ENCODE measurements at places on chromosomes 13 and 19. TPM values are rescaled to one million over a fixed set of nuclear protein-coding genes. Genes with fewer than 3 reads are reported as not detected.

The PLPP2 gene
- total RNA-seq: 13.9 TPM

The OLFM4 gene
- not detected for total RNA-seq

The LILRA6 gene
- total RNA-seq: not detected

The RETN gene
- not detected for total RNA-seq

The TNFSF9 gene
- 12.1 TPM for total RNA-seq

The ZNF723 gene
- not detected for total RNA-seq

The FFAR1 gene
- not detected for total RNA-seq

The CPAMD8 gene
- total RNA-seq: 4.4 TPM

The ZNF729 gene
- total RNA-seq: not detected

- DNase-seq: no peak
Measured at GRCh38 chr19:57789288-57789687, 19.8 kb downstream of the ZNF586 start.

- DNase-seq: peak; percentile 44
Measured at GRCh38 chr19:49896863-49897621, at the start of gene IL4I1. Gene IL4I1 (minus strand): TSS chr19:49896887. CDS start chr19:49896160, 727 bp downstream.

DNA sequence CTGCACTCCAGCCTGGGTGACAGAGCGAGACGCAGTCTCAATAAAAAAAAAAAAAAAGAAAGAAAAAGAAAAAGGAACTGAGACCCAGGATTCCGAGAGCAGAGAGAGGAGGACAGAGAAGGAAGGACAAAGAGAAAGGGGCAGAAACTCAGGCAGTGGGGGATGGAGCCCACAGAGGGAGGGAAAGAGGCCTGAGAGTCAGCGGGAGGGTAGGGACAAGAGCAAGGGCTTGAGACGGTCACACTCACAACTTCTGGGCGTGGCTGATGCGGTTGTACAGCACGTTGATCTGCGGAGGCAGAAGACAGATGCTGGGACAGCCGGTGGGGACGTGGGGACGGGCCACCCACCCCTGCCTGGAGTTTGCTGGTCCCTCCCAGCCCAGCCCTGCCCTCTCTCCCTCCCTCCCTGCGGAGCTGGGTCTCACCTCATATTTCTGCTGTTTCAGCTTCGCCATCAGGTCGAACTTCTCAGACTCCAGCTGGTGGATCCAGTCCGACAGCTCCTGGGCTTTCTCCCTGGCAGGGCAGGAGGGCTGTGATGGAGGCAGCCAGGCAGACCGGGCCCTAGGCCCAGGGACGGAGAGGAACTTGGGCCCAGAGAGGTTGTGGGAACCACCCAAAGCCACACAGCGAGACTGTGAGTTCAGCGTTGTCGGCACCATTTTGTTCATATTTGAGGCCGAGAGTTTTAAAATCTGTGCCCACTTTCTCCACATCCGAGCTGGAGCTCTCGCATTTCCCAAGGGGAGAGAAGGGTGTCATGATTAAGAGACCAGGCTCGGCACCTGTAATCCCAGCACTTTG lies 15.2 kb downstream of the TNNT1 start:
- DNase-seq: no peak

DNA sequence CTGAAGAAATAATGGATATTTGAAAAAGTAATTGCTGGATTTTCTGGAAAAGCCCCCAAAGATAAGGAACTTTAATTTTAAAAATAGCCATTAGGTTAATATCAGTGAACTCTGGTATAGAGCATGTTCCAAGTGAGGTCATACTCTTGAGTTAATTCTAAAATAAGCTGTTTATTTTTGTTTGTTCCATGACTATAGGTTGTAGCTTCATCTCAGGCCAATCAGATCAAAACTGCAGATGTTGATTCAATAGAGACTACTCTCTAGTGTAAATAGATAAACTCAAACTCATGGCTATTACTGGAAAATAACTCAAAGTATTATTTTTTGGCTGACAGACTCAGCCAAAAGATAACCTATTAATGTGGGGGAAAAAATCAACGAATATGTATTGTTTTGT lies 815.1 kb downstream of the DIAPH3 start:
- DNase-seq: no peak

DNA sequence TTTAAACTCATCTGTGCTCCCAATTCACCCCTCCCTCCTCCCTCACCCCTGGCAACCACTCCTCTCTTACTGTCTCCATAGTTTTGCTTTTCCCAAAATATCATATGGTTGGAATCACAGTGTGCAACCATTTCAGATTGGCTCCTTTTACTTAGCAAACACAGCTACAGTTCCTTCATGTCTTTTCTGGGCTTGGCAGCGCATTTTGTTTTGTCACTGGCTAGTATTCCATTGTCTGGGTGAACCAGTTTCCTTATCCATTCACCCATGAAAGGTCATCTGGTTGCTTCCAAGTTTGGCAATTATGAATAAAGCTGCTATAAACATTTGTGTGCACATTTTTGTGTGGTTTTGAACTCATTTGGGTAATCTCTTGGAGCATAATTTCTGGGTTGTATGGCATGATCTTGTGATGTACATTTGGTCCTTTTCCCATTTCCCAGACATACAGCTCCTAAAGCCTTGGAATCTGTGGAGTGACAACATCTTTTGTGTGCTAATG lies 23.9 kb upstream of the GAS6 start:
- DNase-seq: no peak

DNA sequence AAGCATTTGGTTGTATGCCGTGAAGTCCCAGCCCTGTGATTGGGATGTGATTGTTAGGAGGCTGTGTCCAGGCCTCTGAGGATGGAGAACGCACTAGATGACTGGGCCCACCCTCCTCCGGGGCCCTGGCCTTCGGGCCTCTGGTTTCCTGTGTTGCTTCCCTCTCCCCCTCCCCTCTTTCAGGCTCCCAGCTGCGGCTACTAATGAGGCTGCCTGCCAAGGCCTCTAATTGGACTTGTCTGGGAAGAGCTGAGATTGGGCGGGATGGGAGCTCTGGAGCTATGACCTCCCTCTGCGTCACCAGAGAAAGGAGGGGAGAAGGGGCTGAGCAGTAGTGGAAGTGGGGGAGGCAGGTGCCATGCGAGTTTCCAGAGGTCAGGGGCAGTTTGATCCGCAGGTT lies 9.9 kb downstream of the PTH2 start:
- DNase-seq: no peak

DNA sequence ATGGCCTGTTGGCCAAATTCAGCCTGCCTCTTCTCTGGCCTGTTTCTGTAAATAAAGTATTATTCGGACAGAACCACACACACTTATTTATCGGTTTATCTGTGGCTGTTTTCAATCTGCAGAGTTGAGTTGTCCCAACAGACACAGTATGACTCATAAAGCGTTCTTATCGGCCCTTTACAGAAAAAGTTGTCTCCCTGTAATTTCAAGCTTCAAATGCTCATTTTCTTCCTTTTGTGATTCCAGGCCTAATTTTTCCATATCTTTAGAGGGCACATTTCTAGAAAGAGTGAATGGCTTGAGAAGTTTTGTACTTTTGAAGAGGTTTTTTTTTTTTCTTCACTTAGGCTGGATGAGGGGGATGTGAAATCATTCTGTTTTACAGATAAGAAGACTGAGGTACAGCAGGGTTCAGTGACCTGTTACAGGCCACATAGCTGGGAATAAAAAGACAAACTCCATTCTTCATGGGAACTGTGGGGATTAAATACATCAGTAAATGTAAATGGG lies 440.9 kb downstream of the TSHZ3 start:
- DNase-seq: no peak

DNA sequence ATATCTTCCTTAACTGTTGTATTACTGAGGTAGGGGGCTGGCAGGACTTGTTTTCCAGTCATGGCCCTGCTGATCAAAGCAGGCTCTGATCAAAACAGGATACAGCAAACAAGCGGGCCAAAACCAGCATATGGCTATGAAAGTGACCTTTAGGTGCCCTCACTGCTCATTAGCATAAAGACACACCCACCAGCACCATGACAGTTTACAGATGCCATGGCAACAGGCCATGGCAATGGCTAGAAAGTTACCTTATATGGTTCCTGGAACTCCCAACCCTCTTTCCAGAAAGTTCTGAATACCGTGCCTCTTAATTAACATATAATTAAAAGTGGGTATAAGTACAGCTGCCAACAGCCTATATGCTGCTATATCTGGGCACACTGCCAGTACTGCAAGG lies 551.4 kb upstream of the SGCG start:
- DNase-seq: no peak

- no peak for DNase-seq
Measured at GRCh38 chr19:812049-812746, 9.6 kb downstream of the PLPPR3 start.

DNA sequence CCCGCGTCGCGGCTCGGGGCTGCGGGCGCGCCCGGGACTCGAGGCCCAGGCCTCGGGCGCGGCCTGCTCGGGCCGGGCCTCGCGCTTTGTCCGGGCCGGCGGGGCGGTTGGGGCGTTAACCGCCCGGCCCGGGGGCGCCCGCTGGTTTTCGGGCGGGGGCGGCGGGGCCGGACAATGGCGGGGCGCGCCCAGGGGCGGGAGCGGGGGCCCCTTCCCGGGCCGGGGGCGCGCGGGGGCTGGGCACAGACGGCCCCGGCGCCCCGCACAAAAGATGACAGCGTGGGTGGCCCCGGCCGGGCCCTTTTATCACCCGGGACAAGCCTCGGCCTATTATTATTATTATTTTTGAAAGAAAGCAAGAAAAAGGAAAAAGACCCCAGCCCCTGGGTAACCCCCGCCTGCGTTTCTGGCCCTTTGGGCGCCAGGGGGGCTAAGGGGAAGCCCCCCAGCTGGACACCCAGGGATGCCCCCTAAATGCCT lies 419 bp downstream of the KDM4B start:
- no peak for DNase-seq

GRCh38 chr13:50446611-50447010 lies 396.9 kb downstream of the DLEU7 start:
- DNase-seq: no peak

- DNase-seq: no peak
Measured at GRCh38 chr13:87235621-87236020, 435.6 kb upstream of the SLITRK5 start.

GRCh38 chr13:103284466-103284865 lies 218.2 kb upstream of the SLC10A2 start:
- no peak for DNase-seq

- no peak for DNase-seq
Measured at GRCh38 chr13:111184458-111185401, 69.6 kb downstream of the ARHGEF7 start.

DNA sequence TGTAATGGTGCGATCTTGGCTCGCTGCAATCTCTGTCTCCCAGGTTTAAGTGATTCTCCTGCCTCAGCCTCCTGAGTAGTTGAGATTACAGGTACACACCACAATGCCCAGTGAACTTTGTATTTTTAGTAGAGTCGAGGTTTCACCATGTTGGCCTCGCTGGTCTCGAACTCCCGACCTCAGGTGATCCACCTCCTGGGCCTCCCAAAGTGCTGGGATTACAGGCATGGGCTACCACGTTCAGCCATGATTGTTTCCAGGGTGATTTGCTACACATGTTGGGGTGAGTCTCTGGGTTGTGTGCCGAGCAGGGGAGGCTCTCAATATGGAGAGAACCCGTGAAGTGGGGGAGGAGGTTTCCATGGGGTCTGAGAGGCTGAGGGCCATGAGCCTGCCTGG lies 24.8 kb upstream of the CEACAM21 start:
- DNase-seq: no peak

DNA sequence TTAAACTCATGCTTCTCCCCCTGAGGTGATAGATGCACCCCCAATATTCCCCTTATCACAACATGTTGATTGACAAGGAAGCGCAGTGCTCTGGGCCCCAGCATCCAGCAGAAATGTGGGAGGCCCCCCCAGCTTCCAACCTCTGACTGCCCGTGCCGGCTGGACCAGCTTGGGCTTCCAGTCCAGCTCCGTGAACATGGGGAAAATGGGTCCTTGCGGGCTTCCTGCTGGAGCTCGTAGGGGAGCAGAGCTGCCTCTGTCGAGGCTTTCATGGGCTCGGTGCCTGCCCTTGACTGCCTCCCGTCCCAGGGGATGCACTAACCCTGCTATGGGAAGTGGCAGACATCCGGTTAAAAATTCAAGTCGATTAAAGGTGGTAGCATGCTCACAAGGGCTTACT lies 188.9 kb downstream of the COL4A1 start:
- DNase-seq: no peak

DNA sequence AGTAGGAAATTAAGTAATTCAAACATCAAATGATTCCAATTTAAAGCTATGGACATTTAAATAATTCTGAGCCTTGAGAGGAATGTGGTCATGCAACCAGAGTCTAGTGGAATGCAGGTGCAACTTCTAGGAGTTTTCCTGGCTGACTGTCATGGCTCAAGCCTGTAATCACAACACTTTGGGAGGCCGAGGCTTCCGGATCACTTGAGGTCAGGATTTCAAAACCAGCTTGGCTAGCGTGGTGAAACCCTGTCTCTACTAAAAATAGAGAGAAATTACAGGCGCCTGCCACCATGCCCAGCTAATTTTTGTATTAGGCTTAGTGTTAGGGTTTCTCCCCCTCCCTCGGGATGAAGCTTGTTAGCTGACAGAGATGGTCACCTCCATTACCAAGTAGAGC lies 6.4 kb downstream of the ZNF808 start:
- DNase-seq: no peak

DNA sequence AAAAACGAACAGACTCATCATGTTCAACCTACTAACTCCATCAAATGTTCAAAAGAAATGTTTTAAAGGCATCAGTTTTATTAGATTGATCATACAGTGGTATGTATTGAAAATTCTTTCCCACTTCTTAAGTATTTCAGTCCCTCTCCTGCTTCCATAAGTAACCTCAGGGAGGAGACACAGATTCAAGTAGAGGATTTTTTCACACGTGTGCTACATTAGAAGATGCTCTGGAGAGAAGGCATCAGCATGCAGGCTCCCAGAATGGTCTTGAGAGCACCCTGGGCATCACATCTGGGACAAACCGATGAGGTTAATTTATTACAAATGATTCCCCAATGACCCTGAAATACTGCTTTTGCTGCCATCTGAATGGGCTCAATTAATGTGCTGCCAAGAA lies 3.6 kb downstream of the GPR12 start:
- no peak for DNase-seq

DNA sequence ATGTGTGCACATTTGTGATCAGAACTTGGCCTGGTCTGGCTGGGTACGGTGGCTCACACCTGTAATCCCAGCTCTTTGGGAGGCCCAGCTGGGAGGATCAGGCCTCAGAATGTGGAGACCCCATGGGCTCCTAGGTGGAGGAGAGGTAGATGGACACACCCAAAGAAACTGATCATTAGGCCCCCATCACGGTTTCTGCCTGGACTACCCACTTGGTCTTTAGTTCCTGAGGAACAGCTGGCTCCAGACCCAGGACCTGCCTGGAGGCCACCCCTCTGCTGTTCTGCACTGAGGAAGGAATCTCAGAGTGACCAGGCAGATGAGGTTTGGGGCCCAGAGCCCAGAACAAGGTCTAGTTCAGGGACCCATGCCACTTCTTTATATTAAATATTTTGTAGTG lies 1.5 kb downstream of the CBLC start:
- DNase-seq: no peak

GRCh38 chr19:19510432-19510831 lies 4.9 kb downstream of the TSSK6 start:
- no peak for DNase-seq

Data from glomerular endothelial cell (primary cell).